ENCODE measurements at places on chromosomes 12 and 14. TPM values are rescaled to one million over a fixed set of nuclear protein-coding genes. Genes with fewer than 3 reads are reported as not detected.

FAM181A gene
- total RNA-seq: not detected

VWF gene
- 350 TPM for total RNA-seq

PMCH gene
- total RNA-seq: not detected

FANCM gene
- total RNA-seq: 3.3 TPM

DNA sequence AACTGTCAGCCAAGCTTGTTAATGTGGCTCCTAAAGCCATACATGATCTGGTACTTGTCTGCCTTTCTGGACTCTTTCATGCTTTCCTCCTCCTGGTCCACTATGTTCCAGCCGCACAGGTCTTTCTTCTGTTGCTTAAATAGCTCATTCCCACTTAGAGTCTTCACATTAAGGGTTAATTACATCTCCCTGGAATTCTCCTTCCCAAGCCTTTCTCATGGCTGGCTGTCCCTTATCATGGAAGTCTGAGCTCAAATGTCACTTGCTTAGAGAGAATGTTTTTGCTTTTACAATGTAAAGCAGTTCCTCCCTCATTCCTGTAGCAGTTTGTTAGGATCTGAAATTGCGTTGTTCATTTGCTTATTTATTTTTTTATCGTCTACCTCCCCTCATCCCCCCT is 199.6 kb downstream of the TRHDE start:
- no peak for DNase-seq

DNA sequence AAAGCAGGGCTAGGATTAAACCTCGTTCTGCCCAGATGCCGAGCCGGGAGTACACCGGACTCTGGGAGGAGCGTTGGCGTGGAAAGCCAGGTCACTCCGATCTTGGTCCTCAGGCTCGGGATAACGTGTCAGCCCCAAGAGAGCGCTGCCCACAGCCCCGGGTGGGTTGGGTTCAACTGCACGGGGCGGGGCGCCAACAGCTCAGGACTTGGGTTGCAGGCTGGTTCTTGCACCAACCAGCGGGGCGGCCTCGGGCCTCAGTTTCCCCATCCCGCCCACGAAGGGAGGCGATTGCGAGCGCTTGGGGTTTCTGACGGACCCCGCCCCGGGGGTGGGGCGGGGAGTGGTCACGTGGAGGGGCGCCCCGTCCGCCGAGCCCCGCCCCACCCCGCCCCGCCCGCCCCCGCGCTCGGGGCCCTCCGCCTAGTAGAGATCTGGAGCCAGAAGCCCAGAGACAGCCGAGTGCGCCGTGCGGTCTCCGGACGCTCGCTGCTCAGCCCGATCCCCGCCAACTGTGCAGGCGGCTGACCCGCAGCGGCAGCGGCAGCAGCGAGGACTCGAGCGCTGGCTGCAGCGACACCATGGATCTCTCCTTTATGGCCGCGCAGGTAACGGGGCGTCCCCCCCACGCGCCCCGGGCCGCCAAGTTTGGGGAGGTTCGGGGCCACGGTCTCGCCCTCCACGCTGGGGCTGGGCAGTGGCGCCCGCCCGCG is at the start of gene C14orf132:
TSS of gene C14orf132 (plus strand) at position 443 of the 713 bp plus-strand sequence. CDS start at position 582, 139 bp downstream.
- DNase-seq: peak; percentile 86

- no peak for DNase-seq
These were observed 163.5 kb downstream of the KITLG start for GRCh38 chr12:88416786-88417185.

- no peak for DNase-seq
These were observed 53.2 kb downstream of the DACT1 start for GRCh38 chr14:58690801-58691516.

DNA sequence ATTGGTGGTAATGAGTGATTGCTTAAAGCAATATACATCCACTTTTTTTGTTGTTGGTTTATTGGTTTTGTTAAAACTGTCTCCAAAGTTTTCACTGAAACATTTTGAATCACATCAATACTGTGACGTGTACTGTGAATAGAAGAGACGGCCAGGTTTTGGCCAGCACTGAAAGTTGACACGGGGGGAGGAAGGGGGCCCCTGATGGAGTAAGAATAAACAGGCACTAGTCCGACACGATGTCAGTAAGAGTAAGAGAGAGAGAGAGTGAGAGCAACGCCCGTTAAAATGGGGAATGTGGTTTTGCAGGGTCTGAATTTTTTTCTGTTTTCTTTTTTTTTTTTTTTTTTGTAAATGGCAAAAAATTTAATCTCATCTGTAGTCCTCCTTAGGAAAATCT is 14.7 kb downstream of the PEBP1 start:
- DNase-seq: no peak

- no peak for DNase-seq
These were observed 36.0 kb upstream of the CTDSP2 start for GRCh38 chr12:57882575-57882974.

DNA sequence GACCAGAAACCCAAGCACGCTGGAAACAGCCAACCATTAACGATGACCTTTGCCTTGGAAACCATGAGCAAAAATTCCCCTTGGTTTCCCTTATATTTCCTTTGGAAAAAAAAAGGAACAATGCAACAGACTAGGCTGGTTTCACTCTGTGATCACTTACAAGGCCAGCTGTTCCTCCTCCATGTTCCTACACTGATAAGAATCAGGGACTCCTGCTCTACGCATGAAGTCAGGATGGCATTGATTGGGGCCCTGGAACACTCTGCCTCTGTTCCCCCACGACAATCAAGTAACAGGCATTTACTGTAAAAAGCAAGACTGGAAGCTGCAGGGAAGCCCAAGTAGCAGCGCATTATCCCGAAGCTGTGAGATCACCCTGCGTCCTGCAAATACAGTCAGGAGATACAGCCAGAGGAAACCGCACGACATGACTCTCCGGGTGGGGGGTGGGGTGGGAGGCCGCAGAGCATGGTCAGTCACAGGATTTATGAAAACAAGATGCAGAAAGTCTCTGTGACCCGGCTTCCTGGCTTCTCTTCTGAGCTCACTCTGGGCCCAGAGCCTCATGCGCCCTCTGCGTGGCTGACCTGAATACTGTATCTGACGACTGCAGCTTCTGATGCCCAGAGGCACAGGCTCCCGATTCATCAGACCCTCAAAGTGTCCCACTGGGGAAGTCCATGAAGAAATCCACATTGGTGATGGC is 31.1 kb downstream of the SSH1 start:
- DNase-seq: peak; percentile 87

Data from cardiac septum (tissue), 1 donor.